T1000 (cell line): ENCODE measurements at places on chromosomes 16 and 17.

GRCh38 chr17:82832881-82833475 lies 6.8 kb downstream of the ZNF750 start:
- DNase-seq = no peak

DNA sequence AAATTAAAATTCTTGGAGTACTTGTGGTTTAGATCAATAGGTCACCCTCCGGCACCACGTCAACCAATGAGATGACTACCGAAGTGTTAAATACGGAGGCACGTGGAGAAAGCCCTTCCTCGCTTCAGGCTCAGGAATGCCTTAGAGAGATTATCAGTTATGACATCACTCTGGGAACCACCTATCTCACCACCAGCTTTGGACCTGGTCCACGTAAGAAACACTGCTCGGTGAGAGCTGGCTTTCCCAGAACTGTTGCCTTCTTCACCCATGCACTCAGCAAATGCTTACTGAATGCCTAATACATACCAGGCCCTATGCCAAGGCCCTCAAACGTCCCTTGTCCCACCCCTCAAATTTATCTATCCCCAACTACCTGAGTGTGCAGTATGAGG lies 71.3 kb downstream of the SMG6 start:
- no peak for DNase-seq

DNA sequence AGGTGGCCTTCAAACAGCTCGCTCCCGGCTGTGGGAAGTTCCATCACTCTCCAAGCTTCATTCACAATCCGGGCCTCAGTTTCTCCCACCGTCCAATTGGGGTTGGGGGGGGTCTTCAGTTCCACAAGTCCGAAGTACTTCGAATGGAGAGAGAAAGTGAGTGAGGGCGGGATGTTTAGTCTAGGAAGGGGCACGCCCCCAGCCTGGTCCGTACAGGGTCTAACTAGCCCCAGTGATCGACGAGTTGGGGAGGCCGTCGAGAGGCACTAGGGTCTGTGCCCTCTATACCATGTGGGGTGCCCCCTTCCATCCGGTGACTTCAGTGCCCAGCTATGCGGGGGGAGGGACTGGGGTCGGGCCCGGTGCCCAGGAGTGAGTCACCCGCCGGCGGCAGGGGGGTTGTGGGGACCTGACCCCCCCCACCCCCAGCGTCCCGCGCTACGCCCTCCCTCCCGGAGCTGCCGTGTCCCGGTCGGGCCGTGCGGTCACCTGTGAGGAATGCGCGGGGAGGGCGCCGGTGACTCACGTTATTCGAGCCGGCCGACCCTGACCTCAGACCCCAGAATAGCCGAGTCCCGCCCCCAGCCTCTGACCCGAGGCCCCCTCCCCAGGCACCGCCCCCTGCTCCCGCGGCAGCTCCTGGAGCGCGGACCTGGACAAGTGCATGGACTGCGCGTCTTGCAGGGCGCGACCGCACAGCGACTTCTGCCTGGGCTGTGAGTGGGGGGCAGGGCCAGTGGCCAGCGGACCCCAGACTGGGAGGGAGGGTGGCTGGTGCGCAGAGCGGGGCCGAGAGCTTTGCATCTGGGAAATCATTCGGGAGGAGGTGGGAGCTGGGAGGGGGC lies 658 bp downstream of the TNFRSF12A start:
- peak; percentile 93 for DNase-seq

DNA sequence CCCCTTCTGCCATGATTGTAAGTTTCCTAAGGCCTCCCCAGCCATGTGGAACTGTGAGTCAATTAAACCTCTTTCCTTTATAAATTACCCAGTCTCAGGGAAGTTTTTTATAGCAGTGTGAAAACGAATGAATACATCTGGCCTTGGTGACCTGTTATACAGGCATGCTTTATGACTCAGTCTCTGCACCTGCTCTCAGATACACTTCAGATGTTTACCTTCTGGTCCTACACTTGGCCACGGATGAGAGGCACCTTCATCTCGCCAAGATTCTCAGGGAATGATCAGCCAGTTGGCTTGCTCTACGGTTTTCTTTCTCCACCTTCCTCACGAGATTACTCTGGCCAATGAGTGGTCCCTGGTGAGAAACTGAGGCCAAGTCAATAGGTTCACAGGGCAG lies 304.7 kb downstream of the CA10 start:
- no peak for DNase-seq

- DNase-seq = no peak
Measured at GRCh38 chr16:49763826-49764225, 92.1 kb downstream of the ZNF423 start.

GRCh38 chr16:12340151-12340733 lies 363.7 kb downstream of the SNX29 start:
- DNase-seq = no peak

- no peak for DNase-seq
Measured at GRCh38 chr17:7884581-7885366, 3.8 kb upstream of the CHD3 start.

GRCh38 chr17:82457929-82458178 lies 687 bp upstream of the NARF start:
- no peak for DNase-seq

- DNase-seq = no peak
Measured at GRCh38 chr17:72158895-72159885, 38.4 kb downstream of the SOX9 start.

DNA sequence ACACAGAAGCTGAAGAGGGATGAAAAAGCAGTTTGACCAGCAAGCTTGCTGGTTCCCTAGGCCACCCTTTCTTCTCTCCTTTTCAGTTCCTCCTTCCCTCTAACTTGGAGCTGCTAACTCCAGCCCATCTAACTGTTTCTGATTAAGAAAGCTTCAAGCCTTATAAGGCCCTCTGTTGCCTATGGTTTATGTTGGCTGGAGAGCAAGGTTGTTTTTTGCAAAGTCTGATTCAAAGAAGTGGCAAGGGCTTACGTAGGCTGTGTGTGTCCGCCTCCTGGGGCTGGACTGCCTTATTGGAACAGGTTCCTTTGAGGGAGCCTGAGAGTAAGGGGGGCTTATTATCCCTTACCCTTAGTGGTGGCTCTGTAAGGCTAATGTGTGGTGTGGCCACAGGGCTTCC lies 7.1 kb downstream of the AKAP1 start:
- no peak for DNase-seq

DNA sequence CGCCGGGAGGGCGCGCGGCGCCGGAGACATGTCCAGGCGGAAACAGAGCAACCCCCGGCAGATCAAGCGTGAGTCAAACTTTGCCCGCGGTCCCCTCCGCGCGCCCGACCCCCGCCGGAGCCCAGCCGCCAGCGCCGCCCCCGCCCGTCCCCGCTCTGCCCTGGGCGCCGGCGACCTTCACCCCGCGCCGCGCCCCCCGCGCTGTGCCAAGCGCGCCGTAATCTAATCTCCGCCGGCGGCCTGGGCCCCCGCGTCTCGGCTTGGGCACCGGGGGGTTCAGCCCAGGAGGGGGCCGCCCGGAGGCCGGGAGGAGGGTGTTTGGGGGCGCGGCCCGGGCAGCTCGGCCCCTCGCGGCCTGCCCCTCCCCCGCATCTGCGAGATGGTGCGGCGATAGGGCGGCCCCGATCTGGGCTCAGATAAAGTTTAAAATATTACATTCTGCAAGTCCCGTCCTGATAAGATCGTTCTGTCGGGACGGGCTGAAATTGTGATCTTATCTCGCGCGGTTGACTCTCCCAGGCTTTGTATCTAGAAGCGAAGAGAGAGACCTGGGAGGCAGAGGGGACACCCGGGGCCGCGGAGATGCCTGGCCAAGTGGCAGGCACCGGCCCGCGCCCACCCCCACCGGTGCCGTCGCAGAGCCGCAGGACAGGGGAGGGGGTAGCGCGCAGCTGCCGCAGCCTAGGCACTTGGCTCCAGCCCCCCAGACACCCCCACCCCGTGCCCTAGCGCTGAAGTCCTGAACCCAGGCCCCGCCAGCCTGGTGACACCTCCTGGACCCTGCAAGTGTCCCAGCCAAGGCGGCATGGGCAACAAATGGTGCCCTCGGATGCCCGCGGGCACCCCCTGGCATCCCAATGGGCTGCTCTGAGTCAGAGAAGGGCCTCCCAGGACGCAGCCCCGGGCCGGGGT lies 787 bp downstream of the ZFPM1 start:
- no peak for DNase-seq

DNA sequence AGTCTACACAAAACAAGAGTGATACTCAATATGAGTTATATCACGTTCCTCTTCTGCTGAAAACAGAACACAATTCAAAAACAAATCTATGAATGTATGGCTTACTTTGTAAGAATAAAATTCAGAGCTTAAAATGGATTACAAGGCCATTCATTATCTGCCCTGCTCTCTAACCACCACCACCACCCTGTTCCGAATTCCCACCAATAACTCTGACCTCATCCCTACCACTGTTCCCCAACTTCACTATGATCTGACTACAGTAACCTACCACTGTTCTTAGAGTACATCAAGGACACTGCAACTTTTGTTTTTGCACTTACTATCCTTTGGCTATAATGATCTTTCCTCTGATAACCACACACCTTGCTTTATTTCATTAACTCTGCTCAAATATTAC lies 21.3 kb downstream of the FBXL20 start:
- no peak for DNase-seq

- no peak for DNase-seq
Measured at GRCh38 chr16:74868501-74868900, 93.9 kb upstream of the FA2H start.

DNA sequence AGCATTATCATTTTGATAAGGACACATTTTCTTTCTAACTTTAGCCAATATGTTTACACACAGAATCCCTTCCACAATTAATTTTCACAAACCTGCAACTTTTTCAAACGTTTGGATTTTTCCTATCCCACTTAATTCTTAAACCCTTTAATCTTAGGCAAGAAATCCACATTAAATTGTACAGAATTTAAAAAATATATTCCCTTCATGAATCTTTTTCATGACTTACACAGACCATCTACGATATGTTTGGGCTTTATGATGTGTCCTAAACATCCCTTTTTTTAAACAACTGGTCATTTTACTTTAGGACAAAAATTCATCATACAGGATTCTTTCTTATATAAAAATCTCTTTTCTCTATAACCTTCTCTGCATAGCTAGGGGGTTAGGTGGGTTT lies 241.5 kb upstream of the CNTNAP4 start:
- DNase-seq = no peak

DNA sequence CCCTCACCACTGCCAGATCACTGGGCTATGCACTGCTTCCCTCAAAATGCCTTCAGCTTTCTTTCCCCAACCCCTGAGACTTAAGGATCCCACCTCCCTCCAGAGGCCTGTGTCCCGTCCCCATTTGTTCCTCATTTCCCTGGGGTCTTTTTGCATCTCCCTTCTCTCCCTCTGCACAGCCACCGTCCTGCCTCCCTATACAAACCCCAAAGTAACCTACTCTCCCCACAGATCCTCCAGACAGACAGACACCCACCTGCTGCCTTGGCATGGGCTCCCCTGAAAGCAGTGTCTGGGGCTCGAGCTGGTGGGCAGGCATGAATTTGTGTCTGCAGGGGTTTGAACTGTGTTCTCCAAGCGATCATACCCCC lies 69.4 kb upstream of the TNRC6C start:
- no peak for DNase-seq

DNA sequence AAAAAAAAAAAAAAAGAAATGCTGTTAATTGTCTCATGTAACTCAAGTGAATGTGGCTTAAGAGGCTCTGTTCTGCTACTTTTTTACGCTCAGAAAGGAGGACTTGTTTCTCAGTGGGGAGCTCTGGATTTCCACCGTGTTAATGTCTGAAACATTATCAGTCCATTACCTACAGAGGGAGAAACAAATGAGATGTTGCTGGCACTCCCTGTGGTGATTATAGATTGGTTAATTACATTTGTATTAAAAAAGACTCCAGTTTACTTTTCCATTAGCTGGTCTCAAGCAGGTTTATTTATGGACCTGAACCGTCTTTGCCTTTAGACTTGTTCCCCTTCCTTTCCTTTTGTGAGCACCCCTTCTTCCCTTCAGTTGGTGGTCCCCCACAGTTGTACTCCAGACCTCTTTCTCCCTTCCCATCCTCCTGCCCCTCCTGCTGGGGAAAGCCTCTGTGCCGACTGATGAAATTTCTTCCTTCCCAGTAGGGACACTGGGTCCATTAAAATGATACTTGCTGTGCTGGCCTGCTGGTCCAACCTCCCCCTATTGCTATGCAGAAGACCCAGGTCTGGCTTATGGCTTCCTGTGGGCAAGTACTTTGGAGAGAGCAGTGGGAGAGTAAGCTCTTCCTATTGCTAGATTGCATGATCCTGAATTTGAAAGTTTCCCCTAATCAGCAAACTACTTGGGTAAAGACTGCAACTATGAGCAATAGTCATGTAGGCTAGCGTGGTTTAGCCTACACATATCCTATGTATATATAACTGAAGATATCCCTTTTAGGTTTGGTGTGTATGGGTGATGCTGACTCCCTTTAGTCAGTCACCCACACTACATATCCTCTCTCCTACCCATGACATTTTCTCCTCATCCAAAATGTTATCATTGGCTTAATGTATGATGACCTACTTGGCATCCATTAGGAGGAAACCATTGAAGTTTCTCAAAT lies 8.1 kb downstream of the CDC6 start:
- no peak for DNase-seq

GRCh38 chr17:44914698-44915271 lies 515 bp downstream of the GFAP start:
- DNase-seq = no peak

- no peak for DNase-seq
Measured at GRCh38 chr16:85174871-85175723, 62.8 kb upstream of the CIBAR2 start.

DNA sequence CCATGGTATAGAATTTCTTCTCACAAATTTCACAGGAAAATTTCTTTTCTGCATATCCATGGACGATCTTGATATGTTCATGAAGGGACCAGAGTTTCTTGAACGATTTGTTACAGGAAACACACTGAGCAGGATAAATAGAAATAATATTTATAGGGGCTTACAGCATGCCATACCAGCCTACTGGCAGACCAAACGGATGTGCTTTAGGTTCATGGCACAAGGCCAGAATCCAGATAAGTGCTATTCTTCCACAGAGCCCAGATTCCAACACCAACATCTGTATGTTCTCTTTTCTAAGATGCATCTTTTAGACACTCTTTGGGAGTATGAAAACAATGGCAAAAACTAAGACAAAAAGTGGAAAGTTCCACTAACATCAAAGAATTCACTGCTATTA lies 49.3 kb downstream of the ZNF652 start:
- no peak for DNase-seq

DNA sequence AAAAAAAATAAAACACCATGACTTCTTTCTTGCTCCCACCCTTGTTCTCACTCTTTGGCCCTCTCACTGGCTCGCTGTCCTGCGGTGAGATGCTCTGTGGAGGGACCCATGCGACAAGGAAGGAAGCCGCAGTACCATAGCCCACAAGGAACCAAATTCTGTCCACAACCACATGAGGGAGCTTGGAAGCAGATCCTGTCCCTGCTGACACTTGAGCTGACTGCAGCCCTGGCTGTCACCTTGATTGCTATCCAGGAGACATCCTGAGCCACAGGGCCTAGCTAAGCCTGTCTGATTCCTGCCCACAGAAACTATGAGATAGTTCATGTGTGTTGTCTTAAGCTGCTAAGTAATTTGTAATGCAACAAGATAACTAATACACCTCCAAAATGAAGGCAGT lies 4.8 kb upstream of the MT2A start:
- no peak for DNase-seq

GRCh38 chr17:50283246-50283645 lies 9.0 kb downstream of the TMEM92 start:
- DNase-seq = no peak
